Activated CD4-positive, alpha-beta T cell treated with anti-CD3 and anti-CD28 coated beads, Interleukin-2, amount 10 ng/mL, durations not matched to agents 24 days and 14 days (primary cell): ENCODE measurements at places on chromosomes 7 and 10. TPM values are rescaled to one million over a fixed set of nuclear protein-coding genes. Genes with fewer than 3 reads are reported as not detected.

TCERG1L gene
- not detected in 2 replicates for total RNA-seq

ST8SIA6 gene
- total RNA-seq = not detected in 2 replicates

GIMAP6 gene
- total RNA-seq = 35.5 and 35.8 TPM in 2 replicates

CDNF gene
- total RNA-seq = 0.62 and 0.70 TPM in 2 replicates

TCTN3 gene
- 42.7 and 44.6 TPM in 2 replicates for total RNA-seq

ANKRD1 gene
- total RNA-seq = not detected in 2 replicates

NXPH1 gene
- total RNA-seq = not detected in 2 replicates

HABP2 gene
- not detected in 2 replicates for total RNA-seq

SAMD9 gene
- 8.6 and 9.4 TPM in 2 replicates for total RNA-seq

INSYN2A gene
- total RNA-seq = not detected in 2 replicates

KCNMA1 gene
- not detected in 2 replicates for total RNA-seq

KIAA1217 gene
- 1.7 and 2.0 TPM in 2 replicates for total RNA-seq

GFRA1 gene
- total RNA-seq = not detected in 2 replicates

VTI1A gene
- total RNA-seq = 35.2 and 38.4 TPM in 2 replicates

FAM25A gene
- not detected in 2 replicates for total RNA-seq

EN2 gene
- total RNA-seq = not detected in 2 replicates

PNPLA8 gene
- 16.6 and 17.2 TPM in 2 replicates for total RNA-seq

SKIDA1 gene
- total RNA-seq = 0.02 and 0.16 TPM in 2 replicates

GPR22 gene
- total RNA-seq = not detected in 2 replicates

TUBAL3 gene
- 0.14 TPM in 1 of 2 replicates, not detected in the other for total RNA-seq

INTS1 gene
- total RNA-seq = 89.5 and 94.3 TPM in 2 replicates

TLL2 gene
- not detected in 2 replicates for total RNA-seq

BHLHA15 gene
- 0.40 and 0.72 TPM in 2 replicates for total RNA-seq

AKR1C2 gene
- not detected in 2 replicates for total RNA-seq

CCL26 gene
- not detected in 2 replicates for total RNA-seq

CALHM3 gene
- total RNA-seq = not detected in 2 replicates

CPN1 gene
- total RNA-seq = not detected in 2 replicates

CYP2C8 gene
- 0.12 TPM in 1 of 2 replicates, not detected in the other for total RNA-seq

TMEM60 gene
- 9.7 and 10.3 TPM in 2 replicates for total RNA-seq

LRRD1 gene
- total RNA-seq = not detected in 2 replicates

VPS37D gene
- 0.40 and 0.47 TPM in 2 replicates for total RNA-seq
